ENCODE measurements at places on chromosomes 7 and 10. TPM values are rescaled to one million over a fixed set of nuclear protein-coding genes. Genes with fewer than 3 reads are reported as not detected.

C10orf143 gene
- polyA plus RNA-seq = 3.6 TPM

ACHE gene
- polyA plus RNA-seq = not detected

PPP1R17 gene
- polyA plus RNA-seq = 2.0 TPM

CFAP58 gene
- polyA plus RNA-seq = 0.06 TPM

RFC2 gene
- 12.8 TPM for polyA plus RNA-seq

HOXA10 gene
- polyA plus RNA-seq = 0.36 TPM

POLD2 gene
- polyA plus RNA-seq = 24.1 TPM

PLAC9 gene
- polyA plus RNA-seq = not detected

ADAP1 gene
- polyA plus RNA-seq = 117 TPM

ATG9B gene
- polyA plus RNA-seq = not detected

OR2A42 gene
- not detected for polyA plus RNA-seq

DNAH11 gene
- polyA plus RNA-seq = not detected

FGL2 gene
- polyA plus RNA-seq = 775 TPM

TRIM73 gene
- not detected for polyA plus RNA-seq

AP4M1 gene
- polyA plus RNA-seq = 13.1 TPM

SMKR1 gene
- not detected for polyA plus RNA-seq

TBC1D12 gene
- 3.1 TPM for polyA plus RNA-seq

ANAPC16 gene
- polyA plus RNA-seq = 148 TPM
